ENCODE measurements at places on chromosomes 5 and 9. TPM values are rescaled to one million over a fixed set of nuclear protein-coding genes. Genes with fewer than 3 reads are reported as not detected.

GRCh38 chr9:115210699-115211098, 92.7 kb upstream of the TNC start:
- H3K27ac ChIP-seq: no peak overlapping the region
- H3K27me3 ChIP-seq: no peaks in the 10 kb centered on the region
- peaks cover 28% of the 10 kb centered on the region for H3K4me1 ChIP-seq

DNA sequence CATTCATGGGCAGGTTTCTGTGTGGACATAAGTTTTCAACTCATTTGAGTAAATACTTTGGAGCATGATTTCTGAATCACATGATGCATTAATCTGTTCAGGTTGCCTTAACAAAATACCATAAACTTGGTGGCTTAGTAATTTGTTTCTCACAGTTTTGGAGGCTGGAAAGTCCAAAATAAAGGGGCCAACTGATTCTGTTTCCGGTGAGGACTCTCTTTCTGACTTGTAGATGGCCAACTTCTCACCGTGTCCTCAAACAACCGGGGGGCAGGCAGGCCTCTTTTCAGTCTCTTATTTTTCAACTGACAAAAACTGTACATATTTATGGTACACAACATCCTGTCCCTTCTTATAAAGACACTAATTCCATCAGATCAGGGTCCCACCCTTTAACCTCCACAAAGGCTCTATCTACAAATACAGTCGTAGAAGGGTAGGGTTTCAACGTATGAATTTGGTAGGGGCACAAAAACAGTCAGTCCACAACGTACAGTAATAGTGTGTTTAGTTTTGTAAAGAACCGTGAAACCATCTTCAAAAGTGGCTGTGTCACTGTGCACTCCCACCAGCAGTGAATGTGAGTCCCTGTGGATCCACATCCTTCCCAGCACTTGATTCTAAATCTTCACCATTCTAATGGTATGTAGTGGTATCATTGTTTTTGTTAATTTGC, 37.2 kb downstream of the MLLT3 start:
- H3K4me1 ChIP-seq: no peaks in the 10 kb centered on the region
- H3K4me3 ChIP-seq: no peak overlapping the region
- no peaks in the 10 kb centered on the region for H3K36me3 ChIP-seq
- DNase-seq: no peak
- no peak overlapping the region for H3K27ac ChIP-seq

- H3K4me3 ChIP-seq: no peak overlapping the region
- no peaks in the 10 kb centered on the region for H3K36me3 ChIP-seq
- H3K27me3 ChIP-seq: no peaks in the 10 kb centered on the region
Observed at GRCh38 chr9:6098431-6098830, 83.0 kb upstream of the RANBP6 start.

GRCh38 chr5:154464438-154464837, 13.6 kb downstream of the HAND1 start:
- no peaks in the 10 kb centered on the region for H3K4me1 ChIP-seq
- H3K27ac ChIP-seq: no peak overlapping the region
- H3K27me3 ChIP-seq: no peaks in the 10 kb centered on the region

The MZB1 gene
- total RNA-seq: 14.8 TPM

DNA sequence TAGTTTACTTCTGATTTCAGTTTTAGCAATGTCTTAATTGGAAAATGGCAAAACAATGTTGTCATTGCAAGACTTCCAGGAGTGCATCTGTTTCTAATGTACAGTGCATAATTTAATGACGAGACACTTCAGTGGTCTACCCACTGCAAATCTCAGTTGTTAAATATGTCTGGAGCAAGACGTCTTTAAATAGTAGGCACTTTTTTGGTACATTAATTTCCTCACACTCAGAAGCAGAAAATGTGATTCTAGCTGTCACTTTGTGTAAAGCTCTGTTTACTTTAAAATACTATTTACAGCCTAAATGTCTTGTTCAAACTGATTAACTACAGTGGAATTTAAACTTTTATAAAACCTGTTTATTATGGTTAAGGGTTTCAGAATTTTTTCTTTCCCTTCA, 815.5 kb downstream of the TLE1 start:
- H3K4me3 ChIP-seq: no peak overlapping the region
- no peaks in the 10 kb centered on the region for H3K27me3 ChIP-seq
- H3K4me1 ChIP-seq: no peaks in the 10 kb centered on the region
- H3K27ac ChIP-seq: no peak overlapping the region
- H3K36me3 ChIP-seq: no peaks in the 10 kb centered on the region
- no peak for DNase-seq

- no peaks in the 10 kb centered on the region for H3K4me1 ChIP-seq
- H3K27ac ChIP-seq: no peak overlapping the region
- no peaks in the 10 kb centered on the region for H3K27me3 ChIP-seq
Observed at GRCh38 chr5:87190687-87191086, 77.0 kb upstream of the RASA1 start.

DNA sequence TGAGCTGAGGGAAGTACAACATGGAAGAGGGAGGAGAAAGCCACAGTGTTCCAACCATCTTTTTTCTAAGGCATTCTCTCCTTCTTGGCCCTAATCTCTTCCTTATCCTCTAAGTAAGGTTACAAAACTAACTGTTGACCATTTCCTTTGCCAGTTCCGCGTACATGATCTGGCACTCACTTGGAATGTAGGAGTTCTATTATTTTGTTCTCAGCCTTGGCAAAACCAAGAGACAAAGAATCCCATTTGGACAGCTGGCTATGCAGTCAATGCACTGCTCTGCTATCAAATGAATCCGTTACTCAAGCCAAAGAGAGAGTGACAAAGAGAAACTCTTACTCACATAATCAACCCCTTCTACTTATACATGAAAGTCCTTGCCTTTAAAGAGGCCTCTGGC, 410.3 kb downstream of the DTWD2 start:
- H3K36me3 ChIP-seq: no peaks in the 10 kb centered on the region
- peak; percentile 68 for DNase-seq
- no peaks in the 10 kb centered on the region for H3K27me3 ChIP-seq
- H3K4me3 ChIP-seq: no peak overlapping the region
- no peak overlapping the region for H3K27ac ChIP-seq

- no peak for DNase-seq
- H3K27me3 ChIP-seq: no peaks in the 10 kb centered on the region
- H3K4me3 ChIP-seq: no peak overlapping the region
- no peaks in the 10 kb centered on the region for H3K4me1 ChIP-seq
Observed at GRCh38 chr5:114782177-114782576, 387.5 kb downstream of the TRIM36 start.

The FBLL1 gene
- 0.31 TPM for total RNA-seq

DNA sequence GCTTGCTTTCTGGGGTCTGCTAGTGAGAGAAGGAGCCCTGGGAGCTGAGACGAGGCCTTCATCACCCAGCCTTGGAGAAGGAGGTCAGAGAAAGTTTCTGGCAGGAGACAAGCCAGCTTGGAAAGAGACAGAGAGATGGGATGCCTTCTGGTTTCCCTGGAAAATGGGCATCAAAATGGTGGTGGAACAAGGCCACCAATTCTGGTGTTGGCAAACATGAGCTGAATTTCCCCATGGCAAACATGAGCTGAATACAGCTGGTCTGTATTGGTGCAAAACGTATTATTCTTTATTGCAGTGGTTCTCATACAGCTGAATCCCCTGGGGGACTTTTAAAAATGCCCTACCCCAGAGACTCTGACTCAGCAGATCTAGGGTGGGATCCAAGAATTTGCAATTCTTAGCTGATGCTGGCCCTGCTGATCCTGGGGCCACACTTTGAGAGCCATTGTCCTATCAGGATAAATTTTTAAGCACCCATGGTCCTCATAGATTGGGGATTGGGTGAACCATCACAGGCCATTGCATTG, 39.1 kb upstream of the S1PR3 start:
- no peaks in the 10 kb centered on the region for H3K27me3 ChIP-seq
- no peak overlapping the region for H3K27ac ChIP-seq
- DNase-seq: no peak
- no peak overlapping the region for H3K4me3 ChIP-seq

DNA sequence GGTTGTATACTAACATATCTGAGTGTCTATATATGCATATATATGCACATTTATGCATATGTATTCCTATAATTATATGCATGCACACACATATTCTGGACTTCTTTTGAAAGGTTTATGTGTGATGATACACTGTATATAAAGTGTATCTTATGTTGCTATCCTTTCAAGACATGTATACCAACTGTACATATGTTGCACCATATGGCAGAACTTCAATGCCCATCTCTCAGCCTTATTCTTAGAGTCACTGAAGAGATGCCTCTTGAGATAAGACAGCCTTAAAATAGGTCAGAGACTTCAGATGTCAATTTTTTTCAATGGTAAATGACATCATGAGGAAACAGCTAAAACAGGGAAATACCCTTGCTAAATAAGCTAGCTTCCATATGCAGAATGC, 461.4 kb downstream of the SPATA31D1 start:
- H3K27me3 ChIP-seq: no peaks in the 10 kb centered on the region
- H3K36me3 ChIP-seq: no peaks in the 10 kb centered on the region
- H3K4me3 ChIP-seq: no peak overlapping the region
- H3K4me1 ChIP-seq: no peaks in the 10 kb centered on the region
- no peak for DNase-seq
